Spinal cord (tissue), 10 donors: ENCODE measurements at places on chromosomes 6 and 20. TPM values are rescaled to one million over a fixed set of nuclear protein-coding genes. Genes with fewer than 3 reads are reported as not detected.

DNA sequence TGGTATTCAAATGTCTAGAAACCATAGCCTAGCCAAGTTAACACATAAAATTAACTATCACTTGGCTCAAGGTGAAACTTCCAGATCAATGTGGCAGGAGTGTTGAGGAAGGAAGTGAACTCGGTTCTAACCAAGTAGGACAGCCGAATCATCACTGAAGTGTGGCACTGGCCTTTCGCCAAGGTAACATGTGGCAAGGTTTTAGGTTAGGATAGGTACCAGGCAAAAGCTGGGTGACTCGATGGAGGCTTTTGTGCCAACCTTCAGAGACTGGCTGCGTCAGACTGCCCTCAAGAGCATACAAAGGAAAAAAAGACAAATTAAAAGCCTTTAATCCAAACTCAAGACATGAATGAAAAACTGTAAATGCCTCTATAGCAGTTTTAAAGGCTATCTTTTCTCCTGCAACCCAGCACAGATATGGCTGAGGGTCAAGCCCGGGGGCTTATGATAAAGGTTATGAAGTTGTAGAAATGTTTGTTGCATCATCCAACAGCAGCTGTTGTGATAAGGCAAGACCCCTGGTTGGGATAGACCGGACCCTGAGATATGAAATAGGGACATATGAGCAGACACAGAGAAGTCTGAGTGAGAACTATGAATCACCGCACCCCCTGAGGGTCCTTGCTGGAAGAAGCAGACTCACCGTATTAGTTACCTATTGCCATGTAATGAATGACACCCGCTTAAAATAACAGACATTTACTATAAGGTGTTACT lies 11.9 kb downstream of the PSMB9 start:
- DNase-seq: no peak

DNA sequence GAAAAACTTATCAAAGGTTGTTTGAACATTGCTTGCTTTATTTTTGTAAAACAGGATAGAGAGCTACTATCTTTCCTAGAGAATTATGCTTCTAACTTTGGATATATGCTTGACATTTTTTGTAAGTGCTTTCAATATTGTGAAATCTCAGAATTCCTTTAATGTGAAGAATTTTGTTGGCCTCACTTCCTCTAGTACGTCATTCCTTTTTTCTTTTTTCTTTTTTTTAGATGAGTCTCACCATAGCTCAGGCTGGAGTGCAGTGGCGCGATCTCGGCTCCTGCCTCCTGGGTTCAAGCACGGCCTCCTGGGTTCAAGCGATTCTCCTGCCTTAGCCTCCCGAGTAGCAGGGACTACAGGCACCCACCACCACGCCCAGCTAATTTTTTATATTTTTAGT lies 668.1 kb downstream of the RFPL4B start:
- no peak for DNase-seq

GRCh38 chr6:133502441-133503335 lies 261.5 kb downstream of the EYA4 start:
- no peak for DNase-seq

- no peak for DNase-seq
Observed at GRCh38 chr20:64053841-64054661, 4.6 kb upstream of the SOX18 start.

- peak; percentile 62 for DNase-seq
Observed at GRCh38 chr20:58790454-58790853, 60.2 kb downstream of the GNAS-AS1 start.

DNA sequence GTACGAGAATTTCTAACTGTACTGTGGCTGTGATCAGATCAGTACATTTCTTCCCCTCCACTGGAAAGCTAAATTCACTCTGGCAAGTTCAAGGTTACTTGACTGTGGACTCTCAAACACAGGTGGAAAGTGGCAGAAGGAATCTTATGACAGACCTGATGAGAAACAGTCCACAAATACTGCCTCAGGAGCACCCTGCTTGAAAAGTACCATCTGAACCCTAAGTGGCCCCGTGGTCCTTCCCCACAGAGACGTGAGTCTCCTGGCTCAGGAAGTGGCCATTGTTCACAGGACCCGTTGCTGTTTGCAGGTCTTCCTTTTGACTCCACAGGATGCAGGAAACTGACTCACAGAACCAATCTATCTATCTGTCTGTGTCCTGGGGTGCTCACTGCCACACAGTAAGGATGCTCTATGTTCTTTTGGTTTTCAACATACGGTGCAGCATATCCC lies 47.5 kb upstream of the NHSL1 start:
- DNase-seq: no peak

DNA sequence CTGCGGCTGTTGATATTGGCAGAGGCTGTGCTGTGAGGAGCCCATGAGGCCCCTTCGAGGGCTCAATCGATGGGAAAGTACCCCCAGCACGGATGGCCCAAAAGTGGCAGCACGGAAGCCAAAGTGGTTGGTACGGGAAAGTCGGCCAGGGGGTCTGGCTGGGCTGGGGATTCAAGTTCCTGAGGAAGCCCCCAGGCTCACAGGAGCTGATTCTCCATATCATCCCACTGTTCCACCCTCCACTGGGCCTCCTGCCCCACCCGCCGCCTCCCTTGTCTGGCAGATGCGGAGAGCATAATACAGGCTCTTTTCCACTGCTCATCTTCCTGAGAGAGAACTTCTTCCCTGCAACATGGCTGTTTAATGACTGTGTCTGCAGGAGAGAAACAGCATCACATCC lies 217.8 kb upstream of the CST7 start:
- no peak for DNase-seq

- no peak for DNase-seq
Observed at GRCh38 chr6:107740496-107741190, 83.5 kb downstream of the SCML4 start.

GRCh38 chr6:1598886-1599285 lies 10.8 kb upstream of the FOXC1 start:
- DNase-seq: no peak

DNA sequence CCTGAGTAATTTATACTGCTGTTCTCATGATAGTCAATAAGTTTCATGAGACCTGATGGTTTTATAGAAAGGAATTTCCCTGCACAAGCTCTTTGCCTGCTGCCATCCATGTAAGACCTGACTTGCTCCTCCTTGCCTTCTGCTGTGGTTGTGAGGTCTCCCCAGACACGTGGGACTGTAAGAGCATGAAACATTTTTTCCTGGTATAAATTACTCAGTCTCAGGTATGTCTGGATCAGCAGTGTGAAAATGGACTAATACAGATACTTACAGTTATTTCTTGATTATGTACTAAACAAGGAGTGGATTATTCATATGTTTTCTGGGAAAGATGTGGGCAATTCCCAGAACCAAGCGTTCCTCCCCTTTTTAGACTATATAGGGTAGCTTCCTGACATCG lies 1.9 kb upstream of the TRIM38 start:
- DNase-seq: no peak

- DNase-seq: no peak
Observed at GRCh38 chr20:59564171-59564570, 40.2 kb upstream of the PHACTR3 start.

GRCh38 chr6:170047823-170048222 lies 243.1 kb downstream of the DLL1 start:
- no peak for DNase-seq

DNA sequence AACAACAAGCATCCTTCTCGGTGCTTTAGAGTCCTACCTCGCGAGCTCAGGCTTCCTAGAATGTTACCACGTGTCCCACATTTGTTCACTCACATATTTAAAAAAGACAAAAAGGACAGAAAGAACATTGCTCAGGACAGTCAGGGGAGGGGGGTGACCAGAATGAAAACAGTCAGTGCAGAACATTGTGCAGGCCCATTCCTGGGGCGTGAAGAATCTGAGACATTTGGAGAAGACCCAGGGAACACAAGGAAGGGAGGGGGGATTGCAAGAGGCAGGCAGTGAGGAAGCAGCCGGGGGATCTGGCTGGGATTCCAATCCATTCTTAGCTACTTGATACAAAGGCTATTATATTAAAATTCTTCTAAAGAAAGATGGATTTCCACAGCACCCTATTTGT lies 270.4 kb upstream of the CITED2 start:
- DNase-seq: no peak

- no peak for DNase-seq
Observed at GRCh38 chr20:11755071-11755841, 162.4 kb upstream of the BTBD3 start.

DNA sequence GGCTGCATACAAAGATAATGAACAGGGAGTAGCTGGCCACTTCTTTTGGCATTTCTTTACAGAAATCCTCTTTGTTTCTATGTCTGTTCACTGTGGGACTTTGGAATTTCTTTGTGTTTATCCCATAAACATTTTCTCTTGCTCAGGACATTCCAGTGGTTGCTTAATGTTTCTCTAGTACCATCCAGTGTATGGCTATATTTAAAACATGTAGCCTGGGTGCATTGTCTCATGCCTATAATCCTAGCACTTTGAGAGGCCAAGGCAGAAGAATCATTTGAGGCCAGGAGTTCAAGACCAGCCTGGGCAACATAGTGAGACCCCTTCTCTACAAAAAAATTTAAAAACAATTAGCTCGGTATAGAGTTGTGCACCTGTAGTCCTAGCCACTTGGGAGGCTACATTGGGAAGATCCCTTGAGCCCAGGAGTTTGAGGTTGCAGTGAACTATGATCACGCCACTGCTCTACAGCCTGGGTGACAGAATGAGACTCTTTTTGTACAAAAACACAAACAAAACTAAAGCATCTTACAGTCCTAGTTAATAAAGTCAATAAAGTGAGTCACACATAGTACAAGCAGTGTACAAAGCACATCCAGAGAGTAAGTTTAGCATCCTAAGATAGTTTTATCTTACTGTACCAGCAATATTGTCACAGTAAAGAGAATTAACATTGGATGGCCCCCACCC lies 63.3 kb downstream of the ZFAND3 start:
- DNase-seq: no peak

DNA sequence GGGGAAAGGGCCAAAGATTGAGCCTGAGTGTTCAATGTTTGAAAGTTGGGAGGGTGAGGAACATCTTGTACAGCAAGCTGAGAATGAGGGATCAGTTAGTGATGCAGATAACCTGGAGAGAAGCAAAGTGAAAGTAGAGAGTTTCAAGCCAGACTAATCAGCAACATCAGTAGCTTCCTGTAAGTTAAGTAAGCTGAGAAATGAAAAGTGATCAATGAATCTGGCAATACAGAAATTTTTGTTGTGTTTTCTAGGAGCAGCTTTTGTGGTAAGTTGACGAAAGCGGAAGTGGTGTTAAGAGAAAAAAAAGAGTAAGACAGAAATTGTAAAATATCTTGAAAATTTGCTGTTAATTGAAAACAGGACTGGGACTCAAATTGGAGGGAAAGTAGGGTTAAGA lies 855.5 kb upstream of the MAP3K7 start:
- DNase-seq: no peak

- DNase-seq: no peak
Observed at GRCh38 chr6:70241031-70241430, 61.9 kb downstream of the COL9A1 start.

DNA sequence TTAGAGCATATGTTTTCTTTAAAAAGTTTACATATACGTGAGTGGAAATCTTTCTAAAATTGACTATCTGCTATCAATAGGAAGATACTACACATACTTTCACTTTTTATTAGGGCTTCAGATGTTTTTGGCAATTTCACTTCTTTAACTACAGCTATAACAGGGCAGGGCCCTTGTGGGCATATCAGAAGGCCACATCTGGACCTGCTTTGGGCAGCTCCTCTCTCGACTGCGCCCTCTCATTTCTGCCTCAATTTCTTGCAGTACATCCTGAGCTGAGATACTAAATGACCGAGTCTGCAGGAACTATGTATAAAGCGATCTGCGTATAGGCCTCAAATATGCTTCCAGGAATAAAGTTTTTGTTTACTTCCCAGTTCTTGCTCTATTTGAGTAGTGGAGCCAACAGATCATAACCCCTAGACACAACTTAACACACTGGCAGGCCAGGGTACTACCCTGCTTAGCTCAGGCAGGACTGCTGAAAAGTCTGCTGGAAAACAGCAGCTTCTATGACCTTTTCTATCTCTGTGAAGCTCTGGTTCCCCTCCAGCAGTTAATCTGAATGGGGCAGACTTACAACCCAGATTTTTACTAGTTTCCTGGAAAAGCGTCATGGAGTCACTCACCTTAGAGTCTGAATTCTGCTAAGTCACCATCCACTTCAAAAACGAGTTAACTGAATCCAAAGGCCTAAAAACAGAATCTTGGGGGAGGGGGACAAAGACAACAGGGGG lies 12.7 kb downstream of the GCLC start:
- no peak for DNase-seq

DNA sequence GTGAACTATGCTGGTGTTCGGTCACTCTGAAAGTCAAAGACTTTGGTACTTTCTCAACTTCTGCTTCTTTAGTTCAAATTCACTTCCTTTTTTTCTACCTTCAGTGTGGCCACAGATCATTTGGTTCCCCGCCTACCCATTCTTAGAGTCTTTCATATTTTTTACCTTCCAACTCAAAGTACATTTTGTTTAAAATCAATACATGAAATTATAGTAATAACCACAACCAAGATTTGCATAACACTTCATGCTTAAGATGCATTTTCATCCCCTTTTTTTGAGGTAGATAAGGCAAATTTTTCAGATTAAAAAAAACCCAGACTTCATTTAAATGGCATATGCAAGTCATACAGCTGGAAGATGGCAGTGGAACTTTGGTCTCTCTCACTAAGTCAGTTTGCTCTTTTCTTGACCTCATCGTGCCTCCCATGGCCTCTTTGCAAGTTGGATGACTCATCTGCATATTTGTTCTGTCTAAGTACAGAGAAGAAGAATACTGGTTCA lies 11.9 kb upstream of the CNR1 start:
- DNase-seq: no peak

- DNase-seq: no peak
Observed at GRCh38 chr6:50819904-50820868, 1.5 kb downstream of the TFAP2B start.

DNA sequence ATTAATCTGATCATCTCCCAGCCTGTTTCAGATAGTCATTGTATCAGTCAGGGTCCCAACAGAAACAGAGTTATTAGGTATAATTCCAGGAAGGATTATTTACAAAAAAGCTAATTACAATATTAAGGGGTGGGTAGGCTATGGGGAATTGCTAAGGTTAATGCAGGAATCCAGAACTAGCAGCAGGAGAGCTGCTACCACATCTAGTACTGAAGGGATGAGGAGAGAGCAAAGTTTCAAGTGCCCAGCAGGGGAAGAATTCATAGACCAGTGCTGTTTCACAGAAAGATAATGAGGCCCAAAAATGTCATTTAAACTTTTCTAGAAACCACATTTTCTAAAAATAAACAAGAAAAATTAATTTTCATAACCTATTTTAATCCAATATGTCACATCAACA lies 284.2 kb downstream of the HACE1 start:
- DNase-seq: no peak

DNA sequence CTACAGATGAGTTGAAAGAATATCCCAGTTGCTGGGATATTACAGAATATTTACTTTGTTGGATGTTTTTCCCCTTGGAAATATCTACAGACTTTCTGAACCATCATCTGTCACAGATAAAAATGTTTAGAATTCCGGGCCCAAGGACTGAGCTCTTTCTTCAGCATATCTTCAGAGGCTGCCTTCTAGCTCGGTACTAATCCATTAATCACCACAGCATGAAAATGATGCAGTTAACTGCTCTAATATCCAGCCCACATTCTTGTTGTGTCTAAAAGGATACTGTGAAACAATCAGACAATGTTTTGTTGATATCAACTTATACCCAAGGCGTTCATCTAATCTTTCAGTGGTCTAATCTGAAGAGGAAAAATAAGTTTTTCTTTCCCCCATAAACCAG lies 247.4 kb downstream of the TBC1D32 start:
- DNase-seq: no peak

LY6G6F gene
- 0.27 TPM for polyA plus RNA-seq

ZC3H12D gene
- polyA plus RNA-seq: 0.99 TPM

CDH26 gene
- polyA plus RNA-seq: 1.7 TPM

APOM gene
- 9.5 TPM for polyA plus RNA-seq

OOEP gene
- polyA plus RNA-seq: not detected

CLDN20 gene
- polyA plus RNA-seq: 0.71 TPM

SEMG1 gene
- not detected for polyA plus RNA-seq

CDH4 gene
- polyA plus RNA-seq: 24.1 TPM
